ENCODE measurements at places on chromosomes 12 and 14. TPM values are rescaled to one million over a fixed set of nuclear protein-coding genes. Genes with fewer than 3 reads are reported as not detected.

- no peak for DNase-seq
Observed at GRCh38 chr14:63039866-63040265, 5.4 kb downstream of the KCNH5 start.

DNA sequence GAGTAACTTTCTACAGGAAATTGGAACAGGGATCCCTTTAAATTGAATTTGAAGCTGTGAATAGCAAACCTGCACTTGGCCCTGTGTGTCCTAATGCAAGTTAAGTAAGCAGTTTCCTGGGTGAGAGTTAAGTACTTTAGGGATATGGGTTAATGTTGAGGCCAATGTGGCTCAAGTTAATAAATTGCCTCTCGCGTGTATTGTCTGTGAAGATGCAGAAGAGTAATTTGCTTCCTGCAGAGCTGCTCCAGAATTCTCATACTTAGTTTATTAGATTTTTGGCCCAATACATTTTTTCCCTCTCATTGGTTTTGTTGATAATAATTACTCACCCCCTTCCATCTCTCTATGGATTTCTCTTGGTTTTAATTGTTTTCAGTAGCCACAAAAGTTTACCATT lies 86.5 kb downstream of the SLC25A47 start:
- DNase-seq: no peak

- DNase-seq: no peak
Observed at GRCh38 chr12:46260913-46261476, 7.8 kb downstream of the SLC38A1 start.

DNA sequence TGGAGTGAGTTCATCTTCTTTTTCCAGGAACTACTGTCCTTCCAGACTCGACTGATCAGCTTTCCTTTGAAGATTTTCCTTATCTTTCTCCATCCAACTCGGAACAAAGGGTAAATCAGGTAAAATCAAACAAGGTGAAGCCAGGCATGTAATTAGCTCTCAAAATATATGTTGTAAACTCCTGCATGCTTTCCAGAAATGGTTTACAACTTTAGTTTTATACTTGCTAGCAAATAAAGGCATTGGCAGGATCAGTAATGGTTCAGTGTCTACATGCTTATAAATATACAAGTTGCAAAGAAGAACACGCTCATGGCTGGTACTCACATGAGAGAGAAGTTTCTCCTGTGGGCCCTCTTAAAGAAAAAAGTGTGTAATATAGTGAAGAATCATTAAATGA lies 102.5 kb downstream of the FSCB start:
- no peak for DNase-seq

ERP27 gene
- 3.7 TPM for polyA plus RNA-seq

MYRFL gene
- not detected for polyA plus RNA-seq

RACGAP1 gene
- polyA plus RNA-seq: 9.0 TPM

NINJ2 gene
- 11.6 TPM for polyA plus RNA-seq

CLEC14A gene
- not detected for polyA plus RNA-seq

CLEC7A gene
- 0.57 TPM for polyA plus RNA-seq

Measured in naive B cell (primary cell).